Tibial nerve (tissue), 4 donors: ENCODE measurements at places on chromosomes 7 and 10. TPM values are rescaled to one million over a fixed set of nuclear protein-coding genes. Genes with fewer than 3 reads are reported as not detected.

The TMEM184A gene
- total RNA-seq = not detected

The MRLN gene
- not detected for total RNA-seq

DNA sequence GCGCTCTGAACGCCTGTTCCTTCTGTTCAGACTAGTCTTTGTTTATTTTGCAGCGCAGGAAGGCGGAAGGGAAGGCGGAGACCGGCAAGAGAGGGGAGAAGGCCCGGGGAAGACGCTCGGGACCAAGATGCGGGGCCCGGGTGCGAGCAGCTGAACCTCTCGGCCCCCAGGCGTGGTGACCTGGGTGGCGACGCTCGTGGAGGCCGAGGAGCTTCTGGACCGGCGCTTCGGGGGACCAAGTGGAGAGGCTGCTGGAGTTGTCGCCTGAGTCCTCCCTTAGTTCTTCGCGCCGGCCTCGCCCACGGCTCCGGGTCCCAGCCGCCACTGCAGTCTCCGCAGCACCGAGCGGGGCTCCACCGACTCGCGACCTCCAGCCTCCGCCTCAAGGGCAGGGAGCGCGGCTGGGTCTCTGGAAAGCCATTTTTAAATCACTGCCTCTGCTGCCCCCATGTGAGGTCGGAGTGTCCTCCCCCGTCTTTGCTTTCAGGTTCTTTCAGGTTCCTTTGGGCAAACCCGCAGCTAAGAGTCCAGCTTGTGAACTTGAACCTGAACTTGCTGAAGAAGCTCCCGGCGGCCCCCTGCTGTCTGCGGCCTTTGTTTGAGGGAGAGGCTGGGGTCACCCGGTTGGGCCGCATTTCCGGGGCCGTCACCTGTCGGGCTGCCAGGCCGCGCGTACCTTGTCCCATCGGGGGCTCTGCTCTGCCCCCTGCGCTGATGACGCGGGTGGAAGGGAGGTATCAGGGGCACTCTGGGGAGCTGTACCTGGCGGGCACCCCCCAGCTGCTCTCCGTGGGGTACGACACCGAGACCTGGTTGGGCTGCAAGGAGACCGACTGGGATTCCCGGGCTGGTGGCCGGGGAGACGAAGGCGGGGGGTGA is 136.0 kb downstream of the KIF20B start:
- peak overlapping the region; percentile 66 for H3K27ac ChIP-seq
- DNase-seq = peak; percentile 15
- H3K4me1 ChIP-seq = peaks cover 14% of the 10 kb centered on the region
- H3K27me3 ChIP-seq = peaks cover 14% of the 10 kb centered on the region
- no peaks in the 10 kb centered on the region for H3K36me3 ChIP-seq

DNA sequence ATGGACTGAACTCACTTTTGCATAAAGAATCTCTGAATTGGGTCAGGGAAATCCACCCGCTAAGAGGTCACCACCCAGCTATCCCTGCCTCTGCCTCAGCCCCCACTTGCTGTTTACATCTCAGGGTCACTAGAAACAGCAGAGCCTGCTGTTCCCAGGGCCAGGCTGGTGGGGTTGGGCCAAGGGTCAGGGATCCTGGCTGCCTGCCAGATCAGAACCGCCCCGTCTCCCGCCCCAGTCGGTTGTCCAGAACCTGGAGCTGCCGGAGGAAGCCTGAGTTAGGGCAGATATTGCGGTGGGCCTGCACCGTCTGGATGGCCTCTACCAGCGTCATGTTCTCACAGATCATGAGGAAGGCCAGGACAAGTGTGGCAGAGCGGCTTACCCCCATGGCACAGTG is 17.0 kb upstream of the SAMD8 start:
- H3K4me3 ChIP-seq = no peak overlapping the region
- no peaks in the 10 kb centered on the region for H3K4me1 ChIP-seq
- H3K27me3 ChIP-seq = no peaks in the 10 kb centered on the region
- DNase-seq = no peak
- no peak overlapping the region for H3K27ac ChIP-seq

- no peaks in the 10 kb centered on the region for H3K4me1 ChIP-seq
- no peak for DNase-seq
- H3K27me3 ChIP-seq = no peaks in the 10 kb centered on the region
- H3K36me3 ChIP-seq = no peaks in the 10 kb centered on the region
Measured at GRCh38 chr7:96441436-96442084, 119.7 kb upstream of the SLC25A13 start.

The BMPER gene
- 12.5 TPM for total RNA-seq
